Esophagus muscularis mucosa (tissue), 4 donors: ENCODE measurements at places on chromosomes 7 and 10. TPM values are rescaled to one million over a fixed set of nuclear protein-coding genes. Genes with fewer than 3 reads are reported as not detected.
A peak's percentile ranks its signal among the peaks of the same experiment; 100 is the strongest.

FOXK1 gene
- 23.4 TPM for total RNA-seq

STMP1 gene
- 8.8 TPM for total RNA-seq

ABCB1 gene
- 7.6 TPM for total RNA-seq

SERPINE1 gene
- total RNA-seq, result 54.2 TPM

PAPOLB gene
- 0.42 TPM for total RNA-seq

CYP26C1 gene
- not detected for total RNA-seq

TMEM72 gene
- total RNA-seq, result not detected

SYCE1 gene
- total RNA-seq, result 0.50 TPM

TEX47 gene
- not detected for total RNA-seq

CRYGN gene
- total RNA-seq, result 0.33 TPM

- H3K36me3 ChIP-seq, result no peaks in the 10 kb centered on the region
- DNase-seq, result no peak
- peak overlapping the region; percentile 96 for H3K4me3 ChIP-seq
- H3K27me3 ChIP-seq, result no peaks in the 10 kb centered on the region
- peak overlapping the region; percentile 99 for H3K27ac ChIP-seq
- H3K4me1 ChIP-seq, result peaks cover 62% of the 10 kb centered on the region
Observed at GRCh38 chr10:13347043-13347499, 1.0 kb downstream of the SEPHS1 start.

GRCh38 chr10:18793951-18794350 lies 134.7 kb downstream of the ARL5B start:
- no peak overlapping the region for H3K4me3 ChIP-seq
- H3K27me3 ChIP-seq, result no peaks in the 10 kb centered on the region
- H3K4me1 ChIP-seq, result no peaks in the 10 kb centered on the region

GRCh38 chr10:13709931-13710650 lies 123.3 kb downstream of the PRPF18 start:
- DNase-seq, result no peak
- no peak overlapping the region for H3K27ac ChIP-seq
- H3K4me1 ChIP-seq, result peaks cover 51% of the 10 kb centered on the region
- no peaks in the 10 kb centered on the region for H3K27me3 ChIP-seq
- no peak overlapping the region for H3K4me3 ChIP-seq

GRCh38 chr10:1257274-1257673 lies 201.1 kb downstream of the WDR37 start:
- H3K4me3 ChIP-seq, result no peak overlapping the region
- H3K27ac ChIP-seq, result no peak overlapping the region
- H3K36me3 ChIP-seq, result no peaks in the 10 kb centered on the region

GRCh38 chr7:77339726-77340125 lies 76.4 kb downstream of the GSAP start:
- no peak for DNase-seq
- H3K27ac ChIP-seq, result no peak overlapping the region
- no peaks in the 10 kb centered on the region for H3K27me3 ChIP-seq
- no peaks in the 10 kb centered on the region for H3K36me3 ChIP-seq
- H3K4me3 ChIP-seq, result no peak overlapping the region
- H3K4me1 ChIP-seq, result peaks cover 35% of the 10 kb centered on the region

DNA sequence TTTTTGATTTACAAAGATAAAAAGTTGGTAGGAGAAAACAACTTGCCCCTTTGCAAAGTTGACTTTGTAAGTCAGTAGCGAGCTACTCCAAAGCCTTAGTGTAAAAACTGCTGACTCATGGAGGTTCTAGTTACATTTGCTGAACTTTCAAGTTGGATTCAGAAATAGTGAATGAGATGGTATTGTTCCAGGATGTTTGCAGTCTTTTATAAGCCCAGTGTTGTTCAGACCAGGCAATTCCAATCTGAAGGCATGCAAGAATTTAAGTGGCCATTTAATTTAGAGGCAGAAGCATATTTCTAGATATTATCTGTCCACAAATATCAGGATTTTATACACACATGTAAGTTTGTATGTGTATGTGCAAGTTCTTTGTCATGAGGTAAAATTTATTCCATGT lies 21.6 kb downstream of the TES start:
- no peaks in the 10 kb centered on the region for H3K27me3 ChIP-seq
- H3K27ac ChIP-seq, result peak overlapping the region; percentile 82
- no peak overlapping the region for H3K4me3 ChIP-seq

DNA sequence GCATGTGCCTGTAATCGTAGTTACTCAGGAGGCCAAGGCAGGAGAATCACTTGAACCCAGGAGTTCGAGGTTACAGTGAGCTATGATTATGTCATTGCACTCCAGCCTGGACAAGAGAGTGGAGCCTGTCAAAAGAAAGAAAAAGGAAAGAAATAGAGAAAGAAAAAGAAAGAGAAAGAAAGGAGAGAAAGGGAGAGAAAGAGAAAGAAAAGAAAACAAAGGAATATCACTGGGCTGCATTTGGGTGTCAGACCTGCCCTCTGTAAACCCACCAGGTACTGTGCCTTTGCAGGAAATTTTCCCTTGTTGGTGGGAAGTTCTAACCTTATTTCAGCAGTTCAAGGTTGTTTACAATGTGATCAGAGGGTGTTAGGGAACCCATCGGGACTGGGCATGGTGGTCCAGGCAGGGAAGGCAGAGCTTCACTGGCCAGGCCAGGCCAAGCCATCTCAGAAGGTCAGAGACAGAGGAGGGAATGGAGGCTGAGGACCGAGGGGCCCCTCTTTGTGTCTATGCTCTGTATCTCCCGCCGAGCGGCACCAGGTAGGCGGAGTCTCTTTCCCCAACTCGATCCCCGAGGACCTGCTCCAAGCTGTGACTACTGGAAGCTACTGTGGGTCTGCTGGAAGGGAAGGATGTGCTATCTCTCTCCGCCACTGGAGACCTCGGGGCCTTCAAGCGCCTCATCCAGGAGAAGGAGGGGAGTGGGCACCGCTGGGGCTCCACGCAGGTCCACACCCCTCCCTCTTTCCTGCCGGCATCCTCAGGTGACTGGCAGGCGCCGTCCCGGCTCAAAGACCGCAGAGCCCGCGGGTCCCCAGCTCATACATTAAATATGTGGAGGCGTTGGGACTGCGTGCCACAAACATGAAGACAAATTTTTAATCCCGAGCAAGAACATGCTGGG lies 15.2 kb upstream of the KAZALD1 start:
- H3K36me3 ChIP-seq, result no peaks in the 10 kb centered on the region
- H3K27ac ChIP-seq, result no peak overlapping the region
- H3K4me3 ChIP-seq, result no peak overlapping the region

DNA sequence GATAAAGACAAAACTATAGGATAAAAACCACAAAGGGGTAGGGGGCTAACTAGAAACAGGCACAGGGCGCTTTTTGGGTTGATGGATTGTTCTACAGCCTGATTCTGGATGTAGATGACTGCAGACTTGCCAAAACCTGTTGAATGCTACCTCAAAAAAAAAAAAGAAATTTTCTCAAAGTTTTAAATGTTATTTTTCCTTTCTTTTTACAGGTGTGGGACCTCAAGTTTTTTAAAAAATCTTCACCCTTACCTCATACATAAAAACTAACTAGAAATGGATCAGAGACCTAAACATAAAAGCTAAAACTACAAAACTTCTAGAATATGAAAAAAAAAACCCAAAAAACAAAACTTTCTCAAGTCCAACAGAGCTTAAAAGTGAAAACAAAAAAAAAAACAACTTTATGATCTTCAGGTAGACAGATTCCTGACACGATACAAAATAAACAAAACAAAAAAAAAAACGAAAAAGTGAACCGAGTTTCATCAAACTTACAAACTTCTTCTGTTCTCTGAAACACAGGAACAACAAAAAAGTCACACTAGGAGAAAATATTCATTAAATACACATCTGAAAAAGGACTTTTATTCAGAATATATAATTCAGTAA lies 14.9 kb downstream of the RHEB start:
- peaks cover 66% of the 10 kb centered on the region for H3K4me1 ChIP-seq
- H3K36me3 ChIP-seq, result no peaks in the 10 kb centered on the region
- H3K27ac ChIP-seq, result peak overlapping the region; percentile 66
- H3K27me3 ChIP-seq, result no peaks in the 10 kb centered on the region
- no peak for DNase-seq

GRCh38 chr7:106122713-106123112 lies 10.6 kb upstream of the SYPL1 start:
- peaks cover 42% of the 10 kb centered on the region for H3K4me1 ChIP-seq
- H3K4me3 ChIP-seq, result no peak overlapping the region
- DNase-seq, result no peak

- no peaks in the 10 kb centered on the region for H3K27me3 ChIP-seq
- H3K27ac ChIP-seq, result no peak overlapping the region
- no peaks in the 10 kb centered on the region for H3K4me1 ChIP-seq
- H3K36me3 ChIP-seq, result no peaks in the 10 kb centered on the region
- DNase-seq, result no peak
Observed at GRCh38 chr10:126133906-126134656, 237.7 kb downstream of the FANK1 start.
